HT-29 (cell line): ENCODE measurements at places on chromosomes 2 and 18. TPM values are rescaled to one million over a fixed set of nuclear protein-coding genes. Genes with fewer than 3 reads are reported as not detected.

ALPG gene
- 0.16 TPM in 1 of 2 replicates, not detected in the other for total RNA-seq

RMDN2 gene
- 0.81 and 2.2 TPM in 2 replicates for total RNA-seq

IL1RN gene
- 12.0 and 13.3 TPM in 2 replicates for total RNA-seq

CLEC4F gene
- total RNA-seq, result not detected in 2 replicates

ALPI gene
- total RNA-seq, result not detected in 2 replicates

EGR4 gene
- total RNA-seq, result 0.37 and 2.2 TPM in 2 replicates

TSPYL6 gene
- 0.13 TPM in 1 of 2 replicates, not detected in the other for total RNA-seq

XRCC5 gene
- 142 and 160 TPM in 2 replicates for total RNA-seq

SLC9A4 gene
- total RNA-seq, result not detected in 2 replicates

AQP12B gene
- not detected in 2 replicates for total RNA-seq

DNER gene
- not detected in 2 replicates for total RNA-seq

SH3BP4 gene
- 42.9 and 44.5 TPM in 2 replicates for total RNA-seq

EFEMP1 gene
- total RNA-seq, result not detected in 2 replicates
